ENCODE measurements at places on chromosomes 2 and 18. TPM values are rescaled to one million over a fixed set of nuclear protein-coding genes. Genes with fewer than 3 reads are reported as not detected.

DNA sequence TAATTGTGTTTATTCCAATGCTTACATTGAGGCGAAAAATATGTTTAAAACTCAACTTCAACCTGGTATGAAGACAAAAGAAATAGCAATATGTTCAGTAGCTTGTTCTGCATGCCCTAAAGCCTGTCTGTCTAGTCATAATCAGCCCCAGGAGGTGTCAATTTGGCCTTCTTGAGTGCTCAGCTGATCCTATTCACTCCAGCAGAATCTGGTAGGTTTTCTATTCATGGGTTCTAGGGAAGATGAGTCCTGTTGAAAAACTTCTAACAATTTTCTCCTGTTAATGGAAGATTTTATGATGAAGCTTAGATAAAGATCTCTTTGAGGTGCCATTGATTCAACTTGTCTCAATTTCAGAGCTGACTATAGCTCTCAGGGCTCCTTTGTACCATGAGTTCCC, 402.0 kb upstream of the UBE2E3 start:
- no peak for DNase-seq

DNA sequence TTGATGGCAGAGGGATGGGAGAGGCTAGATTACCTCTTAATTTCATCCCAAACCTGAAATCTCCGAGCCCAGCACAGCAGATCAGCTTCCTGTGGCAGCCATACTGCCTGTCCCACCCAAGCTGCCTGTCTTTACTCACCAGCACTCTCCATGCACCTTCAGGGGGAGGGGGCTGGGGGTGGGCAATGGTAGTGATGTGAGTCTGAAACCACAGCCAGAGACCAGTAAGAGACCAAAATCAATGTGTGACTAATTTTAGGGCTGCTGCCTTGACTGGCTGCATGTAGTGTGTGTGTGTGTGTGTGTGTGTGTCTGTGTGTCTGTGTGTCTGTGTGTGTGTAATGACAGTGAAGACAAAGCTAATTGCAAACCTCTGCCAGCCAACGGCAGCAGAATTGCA, 11.7 kb upstream of the TEX261 start:
- no peak for DNase-seq

SPOPL gene
- total RNA-seq = 26.3 TPM

MYO7B gene
- 2.2 TPM for total RNA-seq

All from upper lobe of right lung (tissue), 1 donor.